ENCODE measurements at places on chromosomes 12 and 14.

- DNase-seq: no peak
These were observed 158.8 kb downstream of the TMTC3 start for GRCh38 chr12:88300931-88301330.

DNA sequence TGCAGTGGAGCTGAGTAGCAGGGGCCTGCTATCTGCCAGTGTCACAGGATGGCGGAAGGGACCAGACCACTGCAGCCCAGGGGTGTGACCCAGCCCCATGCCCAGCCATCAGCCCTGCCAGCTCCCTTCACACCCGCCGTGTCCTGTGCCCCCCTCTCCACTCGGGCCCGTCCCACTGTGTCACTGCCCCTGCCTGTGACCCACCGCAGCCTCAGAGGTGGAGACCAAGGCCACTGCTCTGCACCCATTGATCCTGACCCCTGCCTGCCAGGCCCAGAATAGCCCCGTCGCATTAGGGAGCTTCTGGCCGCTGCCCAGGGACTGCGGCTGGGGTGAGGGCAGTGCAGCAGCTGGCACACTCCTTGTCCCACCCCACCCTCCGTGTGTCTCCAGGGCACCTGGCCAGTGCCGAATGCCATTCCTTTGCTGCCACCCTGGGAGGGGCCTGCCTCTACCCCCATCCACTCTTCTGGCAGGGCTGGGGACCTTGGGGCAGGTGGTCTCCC is 2.1 kb upstream of the CRIP2 start:
- no peak for DNase-seq

DNA sequence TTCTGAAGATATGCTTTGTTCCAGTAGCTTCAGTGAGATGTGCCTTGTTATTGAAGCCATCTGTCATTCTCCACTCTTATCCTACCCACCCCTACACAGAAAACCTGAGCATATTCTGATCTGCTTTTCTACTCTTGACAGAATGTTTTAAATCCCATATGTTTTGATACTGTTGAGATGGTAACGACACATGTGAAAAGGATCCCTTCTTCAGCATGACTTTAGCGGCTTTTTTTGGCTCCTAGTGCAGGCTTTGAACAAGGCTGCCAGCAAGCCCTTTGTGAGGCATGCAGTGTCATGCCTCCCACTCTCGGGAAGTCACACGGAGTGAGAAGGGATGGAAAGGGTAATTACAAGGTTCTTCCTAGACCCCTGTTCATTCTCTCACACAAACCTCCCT is 228.8 kb upstream of the RGS6 start:
- peak; percentile 76 for DNase-seq

DNA sequence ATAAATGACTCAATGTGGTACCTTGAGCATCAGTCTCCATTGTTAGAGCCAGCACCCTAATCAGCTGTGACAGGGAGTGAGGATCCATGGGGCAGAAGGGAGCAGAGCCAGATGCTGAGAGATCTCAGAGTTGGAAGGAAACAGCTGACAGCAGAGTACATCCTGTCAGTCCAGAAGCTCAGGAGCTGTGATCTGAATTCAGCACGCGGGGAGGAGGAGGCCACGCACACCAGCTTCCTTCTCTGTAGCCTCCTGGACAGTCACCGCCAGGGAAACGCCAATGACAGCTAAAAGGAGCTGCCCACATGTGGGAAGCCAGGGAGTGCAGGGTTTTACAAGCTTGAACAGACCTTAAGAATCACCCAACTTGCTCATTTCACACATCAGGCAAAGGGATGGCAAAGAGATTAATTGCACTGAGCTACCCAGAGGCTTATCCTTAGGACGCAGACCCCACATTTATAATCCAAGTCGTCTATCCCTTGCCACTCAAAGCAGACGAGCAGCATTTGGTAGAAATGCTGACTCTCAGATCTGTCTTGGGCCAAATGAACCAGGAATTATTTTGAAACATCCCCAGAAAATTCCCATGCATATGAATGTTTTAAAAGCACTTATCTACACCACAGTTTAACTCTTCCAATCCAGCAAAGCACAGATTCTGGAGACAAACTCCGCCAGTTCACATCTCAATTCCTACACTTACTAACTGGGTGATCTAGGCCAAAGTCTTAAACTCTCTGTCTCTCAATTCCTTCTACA is 322.6 kb upstream of the TMTC1 start:
- no peak for DNase-seq

- no peak for DNase-seq
These were observed 122.8 kb upstream of the RTL1 start for GRCh38 chr14:101026341-101026740.

- DNase-seq: no peak
These were observed 158.8 kb downstream of the PHLDA1 start for GRCh38 chr12:75872762-75873161.

GRCh38 chr12:89162589-89163261 is 189.6 kb downstream of the DUSP6 start:
- DNase-seq: peak; percentile 92

- no peak for DNase-seq
These were observed 90.2 kb downstream of the ACTN1 start for GRCh38 chr14:68888883-68889282.

DNA sequence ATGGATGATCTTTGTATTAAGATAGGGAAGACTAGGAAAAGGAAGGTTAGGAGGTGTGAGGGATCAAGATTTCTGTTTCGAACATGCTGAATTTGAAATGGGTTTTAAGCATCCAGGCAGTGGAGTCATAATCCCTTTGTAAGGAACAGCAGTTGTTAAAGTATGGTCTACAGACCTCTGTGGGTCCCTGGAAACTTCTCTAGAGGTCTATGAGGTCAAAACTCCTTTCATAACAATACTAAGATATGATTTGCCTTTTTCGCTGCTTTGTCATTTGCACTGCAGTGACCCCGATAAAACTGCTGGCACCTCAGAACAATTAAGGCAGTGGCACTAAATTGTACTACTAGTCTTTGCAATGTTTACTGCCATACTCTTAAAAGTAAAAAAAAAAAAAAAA is 1.5 kb downstream of the RAD51AP1 start:
- no peak for DNase-seq

GRCh38 chr12:128269181-128269591 is 2.2 kb downstream of the TMEM132C start:
- DNase-seq: no peak

DNA sequence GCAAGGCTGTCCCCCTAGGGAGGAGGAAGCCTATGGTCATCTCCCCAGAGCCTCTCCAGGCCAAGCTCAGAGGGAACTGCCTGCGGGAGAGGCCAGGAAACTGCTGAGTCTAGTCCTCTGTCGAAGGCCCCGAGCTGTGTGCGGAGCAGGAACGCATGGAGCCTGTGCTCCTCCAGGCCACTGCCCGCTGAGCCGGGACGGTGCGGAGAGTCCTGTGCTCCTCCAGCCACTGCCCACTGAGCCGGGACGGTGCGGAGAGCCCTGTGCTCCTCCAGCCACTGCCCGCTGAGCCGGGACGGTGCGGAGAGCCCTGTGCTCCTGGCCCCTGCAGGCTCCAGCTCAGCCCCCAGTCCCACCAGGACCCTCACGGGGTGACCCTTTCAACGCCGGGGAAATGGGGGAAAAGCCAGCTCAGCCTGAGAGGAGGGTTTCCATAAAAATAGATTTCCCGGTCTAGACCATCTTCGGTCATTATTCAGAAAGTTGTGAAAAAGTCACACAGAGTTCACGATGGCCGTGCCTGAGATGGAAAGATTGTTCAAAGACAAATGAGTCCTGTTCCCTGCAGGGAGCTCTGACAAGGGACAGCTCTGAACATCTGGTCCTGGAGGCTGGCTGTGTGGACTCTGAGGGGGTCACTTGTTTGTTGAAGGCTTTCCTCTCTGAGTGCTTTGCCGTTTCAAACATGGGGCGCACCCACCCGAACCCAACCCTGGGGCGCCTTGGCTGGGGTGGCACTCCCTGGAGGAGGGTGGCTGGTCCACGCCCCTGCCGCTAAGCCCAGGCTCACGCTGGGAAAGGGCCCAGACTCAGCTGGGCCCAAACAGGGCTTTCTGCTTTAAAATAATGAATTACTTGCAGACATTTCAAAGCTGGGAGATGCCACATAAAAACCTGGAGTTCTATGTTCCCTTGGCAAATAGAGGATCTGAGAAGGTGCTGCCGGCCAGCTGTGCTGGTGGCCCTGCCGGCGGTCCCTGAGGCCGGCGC is 85.5 kb downstream of the ADGRD1 start:
- DNase-seq: no peak

DNA sequence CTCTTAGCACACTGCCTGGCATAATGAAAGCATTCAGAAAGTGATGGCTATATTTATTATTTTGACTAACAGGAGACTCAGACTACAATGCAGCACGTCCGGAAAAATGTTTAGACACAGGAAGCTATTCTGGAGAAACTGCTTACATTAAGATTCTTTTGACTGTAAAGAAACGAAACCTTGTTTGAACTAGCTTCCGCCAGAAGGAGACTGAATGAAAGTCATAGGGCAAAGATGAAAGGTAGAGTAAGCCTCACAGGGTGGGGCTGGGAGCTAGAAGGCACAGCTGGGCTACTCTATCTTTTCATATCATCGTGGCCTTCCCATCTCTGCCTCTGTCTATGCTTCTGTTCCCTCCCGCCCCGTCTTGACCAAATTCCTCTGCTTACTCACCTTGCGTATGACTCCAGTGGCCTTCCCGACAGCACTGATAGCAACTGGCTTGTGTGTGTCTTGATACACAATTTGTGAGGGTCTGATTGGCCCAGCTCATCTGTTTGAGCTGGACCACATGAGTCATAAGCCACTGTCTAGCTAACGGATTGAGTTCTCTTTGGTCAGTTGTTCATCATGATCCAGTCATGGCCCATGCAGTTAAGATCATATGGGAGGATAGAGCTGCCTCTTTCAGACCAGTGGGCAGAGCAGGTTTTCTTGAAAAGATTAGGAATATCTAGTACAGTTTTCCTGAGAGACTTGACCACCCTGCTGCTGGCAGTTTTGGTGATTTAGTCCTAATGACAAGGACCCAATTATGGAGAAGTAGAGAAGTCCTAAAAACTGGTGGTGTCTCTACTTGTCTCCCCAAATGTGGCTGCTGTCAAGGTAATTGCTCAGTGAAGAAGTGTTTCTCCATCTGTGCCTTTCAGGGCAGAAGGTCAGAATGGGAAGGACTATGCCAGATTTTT is 151.5 kb upstream of the SLC38A2 start:
- peak; percentile 88 for DNase-seq

DNA sequence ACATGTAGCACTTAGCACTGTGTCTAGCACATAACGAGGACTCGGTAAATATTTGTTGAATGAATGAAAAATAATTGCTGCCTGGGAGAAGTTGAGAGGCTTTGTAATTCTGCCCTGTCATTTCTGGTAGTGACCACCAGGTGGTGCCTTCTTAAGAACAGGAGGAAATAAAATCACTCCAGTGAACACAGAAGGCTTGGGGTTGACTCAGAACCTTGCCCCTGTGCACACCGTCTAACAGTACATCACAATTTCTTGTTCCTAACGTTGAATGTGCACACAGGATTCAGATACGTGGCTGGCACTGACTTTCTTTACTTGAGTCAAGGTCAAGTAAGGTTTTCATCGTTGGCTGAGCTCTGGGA is 91.8 kb downstream of the RGS6 start:
- DNase-seq: no peak

GRCh38 chr12:4080213-4080612 is 193.3 kb upstream of the CCND2 start:
- no peak for DNase-seq

GRCh38 chr14:101198398-101199027 is 295.0 kb upstream of the RTL1 start:
- no peak for DNase-seq

DNA sequence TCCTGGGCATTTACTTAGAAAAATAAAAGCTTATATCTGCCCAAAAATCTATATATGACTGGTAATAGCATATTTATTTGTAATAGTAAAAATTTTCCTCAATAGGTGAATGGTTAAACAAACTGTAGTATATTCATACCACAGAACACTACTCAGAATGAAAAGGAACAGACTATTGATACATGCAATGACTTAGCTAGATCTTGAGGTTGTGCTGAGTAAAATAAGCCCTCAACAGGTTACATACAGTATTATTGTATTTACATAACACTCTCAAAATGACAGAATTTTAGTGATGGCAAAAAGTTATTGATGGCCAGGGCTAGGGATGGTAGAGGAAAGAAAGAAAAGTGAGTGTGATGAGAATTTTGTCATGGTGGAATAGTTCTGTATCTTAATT is 178.4 kb downstream of the BMP4 start:
- no peak for DNase-seq

DNA sequence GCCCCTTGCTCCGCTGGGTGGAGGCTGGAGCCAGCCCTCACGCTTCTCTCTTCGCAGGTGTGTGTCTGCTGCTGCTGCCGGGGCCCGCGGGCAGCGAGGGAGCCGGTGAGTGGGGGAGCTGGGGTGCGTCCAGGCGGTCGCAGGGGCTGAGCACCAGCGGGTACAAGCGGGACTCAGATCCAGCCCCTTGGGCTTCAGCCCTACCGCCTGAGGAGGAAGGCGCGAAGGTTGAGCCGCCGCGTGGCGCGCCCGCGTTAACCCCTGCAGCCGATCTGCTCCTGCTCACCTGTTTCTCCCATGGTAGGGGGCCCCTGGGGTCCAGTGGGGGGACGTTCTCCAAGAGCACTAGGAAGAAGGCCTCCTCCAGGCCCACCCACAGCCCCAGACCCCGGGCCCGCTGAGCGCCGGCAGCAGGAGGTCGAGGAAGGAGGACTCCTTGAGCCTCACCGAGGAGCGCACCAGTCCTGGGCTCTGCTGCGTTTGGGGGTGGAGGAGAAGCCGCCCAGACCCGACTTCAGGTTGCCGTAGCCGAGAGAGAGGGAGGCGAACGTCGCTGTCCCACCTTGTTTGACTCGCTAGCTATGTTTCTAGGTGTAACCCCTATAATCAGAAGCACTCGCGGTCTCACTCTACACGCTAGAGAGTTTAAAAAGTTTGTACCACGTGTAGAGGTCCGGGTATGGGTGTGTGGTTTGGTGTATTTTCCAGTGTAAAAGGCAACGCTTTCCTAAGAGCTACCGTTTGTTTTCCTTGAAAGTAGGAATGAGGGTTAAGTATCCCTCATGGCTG is 834 bp downstream of the COCH start:
- DNase-seq: no peak

- peak; percentile 54 for DNase-seq
These were observed 30.7 kb upstream of the BCL7A start for GRCh38 chr12:121990692-121991603.

DNA sequence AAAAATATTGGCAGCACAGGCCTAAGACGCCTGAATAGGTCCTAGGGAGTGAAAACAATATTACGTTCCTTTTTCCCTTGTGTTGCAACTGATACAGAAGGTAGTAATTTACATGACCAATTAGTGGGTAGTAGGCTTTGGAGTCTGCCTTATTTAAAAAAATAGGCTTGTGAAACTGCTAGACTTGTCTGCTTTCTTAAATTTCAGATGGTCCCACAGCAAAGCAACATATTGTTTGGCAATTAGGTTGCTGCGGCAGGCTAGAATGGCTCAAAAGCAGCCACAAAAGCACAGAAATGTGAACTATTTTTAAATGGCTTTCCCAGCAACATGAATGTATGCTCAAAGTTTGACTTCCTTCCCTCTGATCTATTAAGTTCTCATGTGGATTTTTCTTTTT is 211.9 kb downstream of the TTC8 start:
- no peak for DNase-seq

- DNase-seq: peak; percentile 48
These were observed 589 bp upstream of the HVCN1 start for GRCh38 chr12:110689281-110690126.
